NCI-H2081 (cell line): ENCODE measurements at places on chromosomes 4 and X.

DNA sequence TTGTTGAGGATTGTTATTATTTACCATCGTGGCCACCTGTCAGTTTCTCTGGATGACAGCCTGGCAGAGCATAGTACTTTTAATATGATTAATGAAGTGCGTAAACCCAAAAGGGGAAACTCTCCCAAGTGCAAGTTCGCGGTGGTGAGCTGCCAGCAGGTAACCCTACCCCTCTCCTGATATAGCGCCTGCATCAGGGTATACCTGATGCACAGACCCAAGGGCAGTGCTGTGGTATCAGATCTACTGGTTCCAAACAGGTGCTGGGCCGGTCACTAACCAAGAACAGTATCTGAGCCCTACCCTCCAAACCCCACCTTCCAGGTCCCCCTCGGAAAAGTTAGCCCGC is 1.6 kb downstream of the RNF150 start:
- DNase-seq, result no peak

- no peak for DNase-seq
Measured at GRCh38 chr4:140123666-140124377, 30.2 kb downstream of the MAML3 start.

GRCh38 chr4:119110121-119110520 is 25.5 kb upstream of the MYOZ2 start:
- no peak for DNase-seq

DNA sequence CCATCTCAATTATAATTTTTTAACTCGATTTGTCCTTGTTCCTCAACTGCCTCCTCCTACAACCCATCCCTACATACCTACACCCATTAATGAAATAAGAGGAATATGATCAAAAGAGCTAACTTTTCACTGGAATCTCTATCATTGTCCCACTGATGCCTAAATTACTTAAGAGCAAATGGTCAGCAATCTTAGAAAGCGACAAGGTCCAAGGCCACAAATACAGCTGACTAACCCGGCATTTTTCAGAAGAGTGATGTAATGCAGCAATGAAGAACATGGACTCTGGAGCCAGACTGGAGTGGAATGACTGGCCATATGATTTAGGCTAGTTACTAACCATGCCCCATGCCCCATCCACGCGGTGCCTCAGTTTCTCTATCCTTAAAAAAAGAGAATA is 56.2 kb downstream of the PPA2 start:
- no peak for DNase-seq

DNA sequence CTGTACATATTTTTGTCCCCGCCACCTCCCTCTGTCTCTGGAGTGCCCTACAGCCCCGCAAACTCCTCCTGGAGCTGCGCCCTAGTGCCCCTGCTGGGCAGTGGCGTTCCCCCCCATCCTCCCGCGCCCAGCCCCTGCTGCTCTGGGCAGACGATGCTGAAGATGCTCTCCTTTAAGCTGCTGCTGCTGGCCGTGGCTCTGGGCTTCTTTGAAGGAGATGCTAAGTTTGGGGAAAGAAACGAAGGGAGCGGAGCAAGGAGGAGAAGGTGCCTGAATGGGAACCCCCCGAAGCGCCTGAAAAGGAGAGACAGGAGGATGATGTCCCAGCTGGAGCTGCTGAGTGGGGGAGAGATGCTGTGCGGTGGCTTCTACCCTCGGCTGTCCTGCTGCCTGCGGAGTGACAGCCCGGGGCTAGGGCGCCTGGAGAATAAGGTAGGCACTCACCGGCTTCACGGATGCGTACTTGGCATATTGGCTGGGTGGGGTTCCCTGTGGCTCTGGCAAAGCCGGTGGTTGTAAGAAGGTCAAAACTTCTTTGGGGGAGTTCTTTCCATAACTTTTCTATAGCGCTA is 653 bp downstream of the HHIP start:
- no peak for DNase-seq

DNA sequence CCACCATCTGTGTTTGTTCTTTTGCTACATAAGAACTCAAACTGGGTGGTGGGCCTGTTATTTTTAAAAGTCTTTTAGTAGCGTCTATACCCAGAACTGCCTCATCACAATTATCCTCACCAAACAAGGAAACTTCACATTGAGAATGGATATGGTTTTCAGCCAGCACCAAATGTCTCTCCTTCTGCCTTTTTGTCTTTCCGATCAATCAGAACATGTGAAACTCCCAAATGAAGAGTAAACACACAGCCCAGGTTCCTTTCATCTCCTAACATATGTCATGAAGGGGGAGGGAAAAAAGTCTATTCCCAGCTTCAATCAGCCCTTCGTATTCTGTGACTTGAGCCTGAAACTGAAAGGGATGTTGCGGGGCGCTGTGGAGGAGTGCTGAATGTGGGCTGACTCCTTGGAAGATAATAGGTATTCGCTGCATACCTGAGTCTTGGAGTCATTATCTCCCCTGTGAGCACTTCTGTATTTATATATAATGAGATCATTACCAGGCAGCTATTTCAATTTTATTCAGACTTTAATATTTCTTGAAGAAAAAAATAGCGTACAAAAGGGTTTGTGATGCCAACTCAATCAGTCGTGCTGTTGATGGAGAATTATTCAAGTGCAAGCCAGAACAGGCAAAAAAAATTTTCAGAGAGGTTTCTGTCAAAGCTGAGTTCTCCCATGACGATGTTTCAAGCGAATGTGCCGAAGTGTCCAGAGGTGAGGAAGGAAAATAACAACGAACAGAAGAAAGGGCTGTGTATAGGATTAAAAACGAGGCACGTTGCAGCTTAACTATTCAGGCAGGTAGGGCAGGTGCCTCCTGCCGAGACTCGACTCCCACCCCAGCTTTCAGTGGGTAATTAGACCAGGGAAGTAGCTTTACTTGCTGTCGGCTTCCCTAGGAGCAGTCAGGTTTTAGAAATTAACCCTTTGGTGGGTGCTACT is 163.9 kb upstream of the NOCT start:
- DNase-seq, result peak; percentile 83
